NCI-H446 treated with DMSO at 0.1 percent for 48 hours (cell line): ENCODE measurements at places on chromosomes 3 and 15.

DNA sequence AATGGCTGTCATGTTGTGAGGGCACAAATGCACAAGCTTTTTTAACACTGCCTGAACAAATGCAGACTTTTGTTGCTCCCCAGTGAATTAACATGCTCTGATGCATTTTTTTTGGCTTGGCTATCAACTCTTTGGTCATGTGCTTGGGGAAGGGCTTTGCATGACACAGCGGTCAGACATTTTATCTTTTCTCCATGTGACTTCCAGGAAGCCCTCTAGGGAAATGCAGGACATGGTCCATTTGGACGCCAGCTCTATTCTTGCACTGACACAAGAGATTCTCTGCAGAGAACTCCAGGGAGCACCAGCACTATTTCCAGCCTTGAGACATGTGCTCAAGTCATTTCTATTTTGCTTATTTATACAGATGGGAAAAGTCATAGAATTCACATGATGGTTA lies 46.2 kb downstream of the NEK11 start:
- no peak for DNase-seq

DNA sequence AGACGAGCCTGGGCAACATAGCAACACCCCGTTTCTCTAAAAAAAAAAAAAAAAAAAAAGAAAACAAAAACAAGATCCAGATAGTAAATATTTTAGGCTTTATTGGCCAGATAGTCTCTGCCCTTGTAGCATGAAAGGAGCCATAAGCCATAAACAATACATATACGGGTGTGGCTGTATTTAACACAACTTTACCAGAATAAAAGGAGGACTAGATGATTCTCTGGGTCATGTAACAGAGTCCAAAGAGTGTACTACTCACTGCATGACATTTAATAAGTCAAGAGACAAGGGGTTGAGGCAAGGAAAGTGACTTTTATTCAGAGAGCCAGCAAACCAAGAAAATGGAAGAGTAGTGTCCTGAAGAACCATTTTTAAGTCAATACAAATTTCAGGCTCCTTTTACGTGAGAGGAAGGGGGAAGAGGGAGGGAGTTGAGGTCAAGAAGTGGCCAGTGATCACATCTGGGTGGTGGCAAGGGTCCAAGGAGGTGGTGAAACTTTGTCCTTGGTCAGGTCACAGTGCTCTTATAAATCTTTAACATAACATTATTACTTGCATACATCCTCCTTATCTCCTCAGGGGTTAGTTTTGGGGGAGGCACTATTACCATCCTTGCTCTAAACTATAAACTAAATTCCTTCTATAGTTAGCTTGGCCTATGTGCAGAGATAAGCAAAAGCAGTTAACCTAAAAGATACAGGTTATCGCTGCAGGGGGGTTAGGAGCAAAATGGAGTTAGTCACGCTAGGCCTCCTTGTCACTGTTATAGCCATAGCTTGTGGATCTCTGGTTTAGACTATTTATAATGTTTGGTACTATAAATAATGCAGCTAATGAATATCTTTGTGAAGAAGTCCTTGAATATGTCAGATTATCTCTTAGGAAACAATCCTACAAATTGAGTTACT lies 46.1 kb downstream of the METTL6 start:
- no peak for DNase-seq

DNA sequence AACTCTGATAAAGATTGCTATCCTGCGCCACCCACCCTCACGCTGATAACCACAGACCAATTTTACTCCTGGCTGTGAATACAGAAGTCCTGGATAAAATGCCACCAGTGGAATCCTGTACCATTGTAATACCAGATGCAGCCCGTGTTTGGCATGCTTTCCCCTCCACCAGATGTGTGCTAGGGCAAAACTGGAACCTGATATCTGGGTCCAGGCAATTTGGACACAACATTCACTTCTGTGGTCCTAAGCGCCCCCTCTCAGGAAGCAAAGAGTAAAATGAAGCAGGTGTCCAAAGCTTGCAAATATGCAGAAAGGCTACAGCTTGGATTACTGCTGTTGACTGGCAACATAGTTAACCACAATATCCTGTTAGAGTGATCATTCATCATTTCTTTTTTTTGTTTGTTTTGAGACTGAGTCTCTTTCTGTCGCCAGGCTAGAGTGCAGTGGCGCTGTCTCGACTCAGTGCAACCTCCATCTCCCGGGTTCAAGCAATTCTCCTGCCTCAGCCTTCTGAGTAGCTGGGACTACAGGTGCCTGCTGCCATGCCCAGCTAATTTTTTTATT lies 32.8 kb downstream of the LOXL1 start:
- no peak for DNase-seq

DNA sequence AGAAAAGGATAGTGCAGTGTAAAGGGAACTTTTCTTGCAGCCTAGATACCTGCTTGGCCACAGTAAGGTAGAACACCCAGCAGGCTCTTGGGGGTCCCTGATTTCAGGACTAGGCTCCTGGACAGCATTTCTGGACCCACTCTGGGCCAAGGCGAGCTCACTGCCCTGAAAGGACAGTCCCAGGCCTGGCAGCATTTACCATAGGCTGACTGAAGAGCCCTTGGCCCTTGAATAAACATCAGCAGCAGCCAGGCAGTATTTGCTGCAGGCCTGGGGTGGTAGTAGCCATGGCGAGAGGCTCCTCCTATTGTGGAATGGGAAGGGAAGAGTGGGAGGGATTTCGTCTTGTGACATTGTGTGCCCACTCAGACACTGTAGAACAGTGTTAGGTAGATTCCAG lies 529.2 kb downstream of the TUSC7 start:
- no peak for DNase-seq

DNA sequence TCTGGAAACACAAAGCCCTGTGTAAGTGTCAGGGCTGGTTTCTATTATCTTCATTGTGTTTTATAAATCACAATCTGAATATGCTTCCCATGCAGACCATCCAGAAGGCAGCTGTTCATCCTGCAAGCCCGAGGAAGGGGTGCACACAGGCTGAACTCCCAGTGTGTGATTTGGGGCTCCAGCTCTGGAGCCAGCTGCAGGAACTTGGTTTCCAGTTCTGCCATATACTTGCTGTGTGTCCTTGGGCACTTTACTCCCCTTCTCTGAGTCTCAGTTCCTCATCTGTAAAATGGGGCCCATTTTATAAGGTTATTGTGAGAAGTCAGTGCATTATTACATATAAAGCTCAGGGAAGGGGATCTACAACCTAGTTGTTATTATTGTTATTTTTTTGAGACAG lies 22.6 kb downstream of the CYP8B1 start:
- DNase-seq: no peak

GRCh38 chr3:135779590-135780235 lies 185.8 kb upstream of the PPP2R3A start:
- DNase-seq: no peak

DNA sequence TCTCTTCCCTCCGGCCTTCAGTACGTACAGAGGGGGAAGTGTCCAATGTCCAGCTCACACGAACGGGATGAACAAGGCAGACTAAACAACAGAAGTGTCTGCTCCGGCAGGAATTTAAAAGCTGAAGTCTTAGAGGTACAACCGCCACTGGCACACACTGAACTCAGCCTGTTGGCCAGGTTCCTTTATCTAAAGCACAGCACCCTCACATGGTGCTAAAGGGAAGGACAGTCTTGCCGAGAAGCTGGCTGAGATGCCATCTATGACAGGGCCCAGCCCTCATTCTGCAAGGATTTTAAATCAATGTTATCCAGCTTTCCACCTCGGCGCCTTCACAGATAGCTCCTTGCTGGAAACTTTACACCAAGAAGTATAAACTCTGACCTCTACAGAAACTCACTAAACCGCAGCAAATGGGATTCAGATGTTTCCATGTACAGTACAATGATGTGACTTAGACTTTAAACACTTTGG lies 2.8 kb downstream of the ADAMTS17 start:
- no peak for DNase-seq

DNA sequence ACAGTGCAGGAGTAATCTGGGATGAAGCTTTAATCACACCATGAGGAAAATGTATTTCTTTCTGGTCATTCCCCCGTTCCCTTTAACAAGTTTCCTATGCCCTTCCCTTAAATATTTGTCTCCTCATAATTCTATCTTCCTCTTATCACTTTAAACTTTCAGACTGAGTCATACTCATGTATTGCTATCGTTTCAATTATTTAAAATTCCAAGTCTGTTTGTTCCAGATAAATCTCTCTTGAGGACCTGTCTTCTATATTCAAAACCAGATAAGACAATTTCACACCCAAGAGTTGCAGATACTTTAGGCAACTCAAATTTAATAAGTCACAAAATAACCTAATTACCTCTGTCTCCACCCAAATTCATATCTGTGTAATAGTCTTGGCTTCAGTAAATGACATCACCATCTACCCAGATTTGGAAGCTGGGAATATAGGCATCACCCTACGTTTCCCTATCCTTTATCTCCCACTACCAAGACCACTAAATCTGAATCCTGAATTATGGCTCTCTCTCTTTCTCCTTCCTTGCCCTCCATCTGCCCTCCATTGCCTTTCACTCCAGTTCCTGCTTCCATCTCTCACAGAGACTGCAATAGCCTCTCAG lies 220.1 kb downstream of the PYDC2 start:
- no peak for DNase-seq

DNA sequence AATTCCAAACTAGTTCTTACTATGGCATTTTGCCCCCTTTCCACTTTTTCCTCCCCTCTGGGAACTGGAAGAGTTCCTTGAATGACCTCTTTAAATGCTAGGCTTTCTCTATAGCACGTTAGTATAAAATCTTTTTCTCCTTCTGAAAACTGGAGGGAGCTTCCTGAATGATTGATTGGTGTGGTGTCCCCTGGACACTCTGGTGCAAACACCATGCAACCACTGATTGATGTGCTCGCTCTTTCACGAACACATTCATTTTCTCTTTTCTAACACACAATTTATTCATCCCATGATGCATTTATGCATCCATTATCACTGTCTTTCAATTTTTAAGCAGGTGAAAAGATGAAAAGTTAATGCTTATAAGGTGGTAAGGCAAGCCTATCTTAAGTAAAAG lies 159.1 kb upstream of the NANOGP8 start:
- DNase-seq: no peak

DNA sequence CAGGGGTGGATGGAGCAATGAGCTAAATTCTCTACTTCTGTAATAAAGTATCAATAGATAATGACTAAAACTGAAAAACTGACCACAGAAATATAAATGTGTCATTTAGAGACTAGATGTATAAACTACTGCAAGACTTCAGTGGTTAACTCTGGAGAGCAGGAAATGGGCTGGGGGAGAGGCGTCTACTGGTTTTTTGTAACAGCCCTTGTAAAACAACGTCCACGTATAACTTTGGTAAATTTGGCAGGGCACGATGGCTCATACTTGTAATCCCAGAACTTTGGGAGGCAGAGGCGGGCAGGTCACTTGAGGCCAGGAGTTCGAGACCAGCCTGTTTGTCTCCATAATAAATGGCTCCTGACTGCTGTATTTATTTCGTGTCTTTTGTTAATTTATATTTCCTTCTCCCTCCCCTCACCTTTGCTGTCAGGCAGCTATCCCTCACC lies 12.5 kb downstream of the RAB27A start:
- DNase-seq: no peak

- no peak for DNase-seq
Measured at GRCh38 chr15:35724626-35725025, 178.7 kb upstream of the DPH6 start.

GRCh38 chr3:40504636-40505430 lies 1.0 kb upstream of the ZNF620 start:
- no peak for DNase-seq

- DNase-seq: no peak
Measured at GRCh38 chr15:96622714-96623113, 292.2 kb downstream of the NR2F2 start.

GRCh38 chr3:37924453-37924852 lies 62.8 kb downstream of the CTDSPL start:
- DNase-seq: no peak

GRCh38 chr3:159266779-159267178 lies 464.9 kb downstream of the MFSD1 start:
- DNase-seq: peak; percentile 10

DNA sequence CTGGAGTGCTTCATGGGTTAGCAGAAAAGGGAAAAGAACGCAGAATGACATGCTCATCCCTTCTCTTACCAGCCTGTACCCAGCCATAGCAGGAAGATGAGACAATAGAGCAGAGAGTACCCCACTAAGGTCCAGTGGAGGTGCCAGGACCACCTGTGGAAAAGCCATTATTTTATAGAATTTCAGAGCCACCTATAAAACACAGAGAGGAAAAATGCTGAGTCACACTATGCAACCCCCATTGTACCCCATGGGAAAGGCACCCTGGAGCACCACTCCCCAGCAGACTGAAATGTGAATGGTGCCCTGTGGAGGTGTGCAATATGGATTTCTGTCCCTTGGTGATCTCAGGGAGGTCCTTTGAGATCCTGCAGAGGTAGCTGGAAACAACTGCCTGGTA lies 97.2 kb downstream of the HES1 start:
- no peak for DNase-seq

GRCh38 chr15:64311566-64311965 lies 44.4 kb downstream of the CSNK1G1 start:
- no peak for DNase-seq

DNA sequence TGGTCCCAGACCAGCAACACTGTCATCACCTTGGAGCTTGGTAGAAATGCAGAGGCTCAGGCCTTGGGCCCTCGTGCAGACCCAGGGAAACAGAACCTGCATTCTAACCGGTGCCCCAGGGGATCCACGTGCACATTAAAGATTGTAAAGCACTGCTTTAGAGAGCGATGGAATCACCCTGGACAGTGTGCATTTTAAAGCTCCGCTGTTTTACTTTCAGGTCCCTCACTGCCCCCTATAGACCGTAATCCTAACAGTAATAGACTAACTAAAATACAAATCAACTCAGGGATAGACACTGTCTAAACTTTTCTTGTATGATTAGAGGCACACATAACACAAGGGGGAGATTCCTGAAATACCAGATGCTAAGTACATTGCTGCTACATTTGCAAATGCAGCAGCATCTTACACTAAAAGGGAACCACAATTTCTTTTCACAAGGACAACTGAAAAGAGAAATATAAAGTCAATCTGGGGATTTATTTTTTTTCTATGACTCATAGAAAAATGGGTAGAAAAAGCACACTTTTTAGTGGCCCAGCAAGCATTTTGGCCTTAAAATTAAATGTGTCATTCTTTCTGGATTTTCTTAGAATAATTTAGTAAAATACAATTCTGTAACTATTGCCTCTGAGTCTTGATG lies 10.5 kb upstream of the SH3GL3 start:
- no peak for DNase-seq

DNA sequence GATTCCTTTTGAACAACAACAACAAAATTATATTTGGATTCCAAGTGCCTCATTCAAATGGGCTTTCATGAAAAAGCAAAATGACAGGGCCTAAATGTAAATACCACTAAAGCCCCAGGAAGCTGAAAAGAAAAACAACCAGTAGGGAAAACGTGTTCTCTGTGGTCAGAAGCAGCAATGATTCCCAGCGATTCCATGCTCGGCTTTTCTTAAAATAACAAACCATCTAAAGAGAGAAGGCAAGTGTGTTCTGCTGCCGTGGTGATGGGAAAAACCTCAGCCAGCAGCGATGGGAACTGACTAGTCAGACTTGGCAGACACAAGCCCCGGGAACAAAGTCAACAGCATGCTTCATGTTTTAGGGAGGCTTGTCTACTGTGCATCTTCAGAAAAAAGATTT lies 153.6 kb downstream of the TNIK start:
- DNase-seq: peak; percentile 93
